ENCODE measurements at places on chromosomes 4 and X.

GRCh38 chrX:101208152-101208905 lies 11.3 kb upstream of the DRP2 start:
- H3K4me1 ChIP-seq = no peaks in the 10 kb centered on the region
- no peak for DNase-seq
- H3K4me3 ChIP-seq = no peak overlapping the region
- no peaks in the 10 kb centered on the region for H3K36me3 ChIP-seq

DNA sequence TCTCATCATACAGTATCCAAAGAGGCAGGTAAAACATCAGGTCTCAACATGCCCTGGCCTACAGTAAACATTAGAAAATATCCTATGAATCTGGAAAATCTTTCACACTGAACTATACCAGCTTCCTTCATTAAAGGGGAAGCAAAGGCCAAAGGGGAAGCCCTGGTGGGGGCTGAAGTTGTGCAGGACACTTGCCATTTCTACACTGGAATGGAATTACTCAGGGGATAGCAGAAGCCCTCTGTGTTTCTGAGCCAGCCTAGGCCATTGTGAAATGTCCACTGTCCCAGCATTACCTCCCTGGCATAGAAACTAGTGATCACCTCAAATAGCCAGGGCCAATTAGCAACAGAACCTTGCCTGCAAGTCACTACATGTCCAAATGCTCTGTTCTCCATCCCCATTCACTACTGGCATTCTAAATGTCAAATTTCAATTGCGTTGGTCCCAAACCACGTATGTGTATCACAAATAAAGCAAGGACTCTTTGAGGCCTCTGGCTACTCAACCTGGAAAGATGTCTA lies 429.9 kb downstream of the AFF2 start:
- no peak for DNase-seq
- H3K27ac ChIP-seq = no peak overlapping the region
- no peaks in the 10 kb centered on the region for H3K36me3 ChIP-seq

GRCh38 chr4:140499391-140499790 lies 1.3 kb upstream of the MGAT4D start:
- no peak overlapping the region for H3K27ac ChIP-seq
- H3K36me3 ChIP-seq = no peaks in the 10 kb centered on the region
- peaks cover 3% of the 10 kb centered on the region for H3K4me1 ChIP-seq
- no peak overlapping the region for H3K4me3 ChIP-seq

DNA sequence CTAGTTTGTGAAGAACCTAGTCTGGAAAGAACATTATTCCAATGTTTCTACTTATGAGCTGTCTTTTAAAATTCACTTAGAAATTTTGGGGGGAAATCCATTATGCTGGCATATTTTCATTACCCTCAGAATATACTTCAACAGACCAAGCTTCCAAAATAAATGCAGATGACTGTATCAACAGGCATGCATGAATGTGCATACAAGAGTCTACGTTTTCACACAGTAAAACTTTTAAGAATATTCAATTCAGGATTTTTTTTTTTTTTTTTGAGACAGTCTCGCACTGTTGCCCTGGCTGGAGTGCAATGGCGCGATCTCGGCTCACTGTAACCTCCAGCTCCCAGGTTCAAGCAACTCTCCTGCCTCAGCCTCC lies 49.7 kb downstream of the ABCG2 start:
- no peaks in the 10 kb centered on the region for H3K27me3 ChIP-seq
- no peak for DNase-seq
- no peak overlapping the region for H3K4me3 ChIP-seq
- H3K36me3 ChIP-seq = no peaks in the 10 kb centered on the region

- no peaks in the 10 kb centered on the region for H3K27me3 ChIP-seq
- H3K4me1 ChIP-seq = peaks cover 9% of the 10 kb centered on the region
- DNase-seq = no peak
- H3K27ac ChIP-seq = no peak overlapping the region
- H3K36me3 ChIP-seq = peaks cover 24% of the 10 kb centered on the region
Measured at GRCh38 chr4:102606846-102607450, 105.8 kb downstream of the NFKB1 start.

GRCh38 chr4:184310171-184310567 lies 92.5 kb upstream of the ENPP6 start:
- H3K4me1 ChIP-seq = no peaks in the 10 kb centered on the region
- H3K27me3 ChIP-seq = no peaks in the 10 kb centered on the region
- DNase-seq = no peak
- no peak overlapping the region for H3K27ac ChIP-seq

GRCh38 chr4:89023140-89023539 lies 33.8 kb downstream of the FAM13A start:
- H3K27ac ChIP-seq = no peak overlapping the region
- peaks cover 3% of the 10 kb centered on the region for H3K4me1 ChIP-seq
- DNase-seq = no peak
- no peak overlapping the region for H3K4me3 ChIP-seq
- no peaks in the 10 kb centered on the region for H3K36me3 ChIP-seq
- H3K27me3 ChIP-seq = no peaks in the 10 kb centered on the region

- no peak overlapping the region for H3K27ac ChIP-seq
- no peaks in the 10 kb centered on the region for H3K36me3 ChIP-seq
- H3K4me1 ChIP-seq = no peaks in the 10 kb centered on the region
- H3K27me3 ChIP-seq = no peaks in the 10 kb centered on the region
- no peak for DNase-seq
Measured at GRCh38 chr4:150366487-150366999, 215.4 kb upstream of the MAB21L2 start.

GRCh38 chr4:25209702-25210101 lies 24.1 kb upstream of the PI4K2B start:
- no peak for DNase-seq
- no peaks in the 10 kb centered on the region for H3K27me3 ChIP-seq
- H3K36me3 ChIP-seq = no peaks in the 10 kb centered on the region

DNA sequence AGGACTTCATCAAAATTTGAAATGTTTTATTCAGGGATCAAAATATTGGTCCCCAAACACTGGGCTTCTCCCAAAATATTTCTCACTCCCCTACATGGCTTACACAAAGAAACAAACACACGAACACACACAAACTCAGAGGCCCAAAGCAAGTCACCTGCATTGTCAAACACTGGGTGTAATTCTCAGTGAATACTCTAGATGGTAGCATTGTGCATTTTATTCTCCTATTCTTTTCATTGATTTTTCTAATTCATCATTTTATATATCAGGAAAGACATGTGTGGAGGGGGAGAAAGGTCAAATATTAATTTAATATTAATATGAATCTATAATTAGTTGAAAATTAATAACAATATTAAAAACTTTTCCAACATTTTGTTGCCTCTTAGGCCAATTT lies 72.3 kb upstream of the TNMD start:
- H3K36me3 ChIP-seq = no peaks in the 10 kb centered on the region
- no peak for DNase-seq
- H3K27ac ChIP-seq = no peak overlapping the region
- no peak overlapping the region for H3K4me3 ChIP-seq

GRCh38 chr4:90542216-90542615 lies 415.0 kb downstream of the CCSER1 start:
- no peaks in the 10 kb centered on the region for H3K36me3 ChIP-seq
- no peak overlapping the region for H3K4me3 ChIP-seq
- no peak overlapping the region for H3K27ac ChIP-seq
- H3K27me3 ChIP-seq = no peaks in the 10 kb centered on the region
- peaks cover 5% of the 10 kb centered on the region for H3K4me1 ChIP-seq
- no peak for DNase-seq

DNA sequence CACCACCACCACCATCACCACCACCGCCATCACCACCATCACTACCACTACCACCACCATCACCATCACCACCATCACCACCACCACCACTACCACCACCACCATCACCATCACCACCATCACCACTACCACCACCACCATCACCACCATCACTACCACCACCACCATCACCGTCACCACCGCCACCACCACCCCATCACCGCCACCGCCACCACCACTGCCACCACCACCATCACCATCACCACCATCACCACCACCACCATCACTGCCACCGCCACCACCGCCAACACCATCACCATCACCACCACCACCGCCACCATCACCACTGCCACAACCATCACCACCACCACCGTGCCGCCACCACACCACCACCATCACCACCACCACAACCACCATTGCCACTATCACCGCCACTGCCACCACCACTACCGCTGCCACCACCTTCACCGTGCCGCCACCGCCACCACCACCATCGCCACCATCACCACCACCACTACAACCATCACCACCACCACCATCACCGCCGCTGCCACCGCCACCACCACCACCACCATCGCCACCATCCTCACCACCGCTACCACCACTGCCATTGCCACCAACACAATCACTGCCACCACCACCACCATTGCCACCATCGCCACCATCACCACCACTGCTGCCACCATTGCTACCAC lies 1511.3 kb upstream of the AGA start:
- H3K36me3 ChIP-seq = no peaks in the 10 kb centered on the region
- H3K4me1 ChIP-seq = no peaks in the 10 kb centered on the region
- H3K4me3 ChIP-seq = no peak overlapping the region
- no peaks in the 10 kb centered on the region for H3K27me3 ChIP-seq

DNA sequence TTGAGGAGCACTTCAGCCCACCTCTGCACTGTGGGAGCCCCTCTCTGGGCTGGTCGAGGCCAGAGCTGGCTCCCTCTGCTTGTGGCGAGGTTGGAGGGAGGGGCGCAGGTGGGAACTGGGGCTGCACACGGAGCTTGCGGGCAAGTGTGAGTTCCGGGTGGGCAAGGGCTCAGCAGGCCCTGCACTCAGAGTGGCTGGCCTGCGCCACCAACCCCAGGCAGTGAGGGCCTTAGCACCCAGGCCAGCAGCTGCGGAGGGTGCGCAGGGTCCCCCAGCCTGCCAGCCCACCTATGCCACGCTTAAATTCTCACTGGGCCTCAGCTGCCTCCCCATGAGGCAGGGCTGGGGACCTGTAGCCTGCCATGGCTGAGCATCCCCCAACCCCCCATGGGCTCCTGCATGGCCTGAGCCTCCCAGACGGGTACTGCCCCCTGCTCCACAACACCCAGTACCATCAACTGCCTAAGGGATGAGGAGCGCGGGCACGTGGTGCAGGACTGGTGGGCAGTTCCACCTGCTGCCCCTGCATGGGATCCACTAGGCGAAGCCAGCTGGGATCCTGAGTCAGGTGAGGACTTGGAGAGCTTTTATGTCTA lies 110.9 kb downstream of the SLC39A8 start:
- DNase-seq = no peak
- no peaks in the 10 kb centered on the region for H3K4me1 ChIP-seq
- no peak overlapping the region for H3K27ac ChIP-seq
- H3K27me3 ChIP-seq = no peaks in the 10 kb centered on the region
- H3K4me3 ChIP-seq = no peak overlapping the region

- no peaks in the 10 kb centered on the region for H3K27me3 ChIP-seq
- H3K4me3 ChIP-seq = no peak overlapping the region
Measured at GRCh38 chr4:104592183-104592582, 97.5 kb upstream of the CXXC4 start.

DNA sequence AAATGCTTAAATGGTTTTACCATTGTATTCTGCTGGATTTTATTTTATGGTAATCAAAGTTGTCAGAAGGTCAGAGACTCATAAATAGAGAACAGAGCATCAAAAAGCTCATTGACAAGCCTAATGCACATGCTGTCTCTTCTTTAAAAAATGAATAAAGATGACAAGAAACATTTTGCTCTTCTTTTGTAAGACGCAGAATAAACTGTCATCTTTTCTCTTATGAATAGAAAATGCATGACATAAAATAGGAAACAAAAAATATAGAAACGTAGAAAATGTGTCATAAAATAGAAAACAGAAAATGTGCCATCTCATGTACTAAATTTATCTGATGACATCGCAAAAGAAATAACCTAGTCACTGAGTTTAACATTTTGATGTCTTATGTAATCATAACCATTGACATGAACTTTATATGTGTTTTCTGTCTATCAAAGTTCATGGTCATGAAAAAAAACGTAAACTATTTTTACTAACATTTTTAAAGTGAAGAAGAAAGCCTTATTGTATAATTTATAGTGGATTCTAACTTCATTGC lies 484.1 kb downstream of the TRIML1 start:
- no peak overlapping the region for H3K27ac ChIP-seq
- no peak overlapping the region for H3K4me3 ChIP-seq

GRCh38 chr4:31294655-31295480 lies 574.7 kb downstream of the PCDH7 start:
- no peaks in the 10 kb centered on the region for H3K27me3 ChIP-seq
- H3K27ac ChIP-seq = no peak overlapping the region
- H3K36me3 ChIP-seq = no peaks in the 10 kb centered on the region
- H3K4me3 ChIP-seq = no peak overlapping the region
